Myocyte (in vitro differentiated cells): ENCODE measurements at places on chromosomes 1 and 21. TPM values are rescaled to one million over a fixed set of nuclear protein-coding genes. Genes with fewer than 3 reads are reported as not detected.

Gene ADAM30
- not detected in 2 replicates for total RNA-seq

DNA sequence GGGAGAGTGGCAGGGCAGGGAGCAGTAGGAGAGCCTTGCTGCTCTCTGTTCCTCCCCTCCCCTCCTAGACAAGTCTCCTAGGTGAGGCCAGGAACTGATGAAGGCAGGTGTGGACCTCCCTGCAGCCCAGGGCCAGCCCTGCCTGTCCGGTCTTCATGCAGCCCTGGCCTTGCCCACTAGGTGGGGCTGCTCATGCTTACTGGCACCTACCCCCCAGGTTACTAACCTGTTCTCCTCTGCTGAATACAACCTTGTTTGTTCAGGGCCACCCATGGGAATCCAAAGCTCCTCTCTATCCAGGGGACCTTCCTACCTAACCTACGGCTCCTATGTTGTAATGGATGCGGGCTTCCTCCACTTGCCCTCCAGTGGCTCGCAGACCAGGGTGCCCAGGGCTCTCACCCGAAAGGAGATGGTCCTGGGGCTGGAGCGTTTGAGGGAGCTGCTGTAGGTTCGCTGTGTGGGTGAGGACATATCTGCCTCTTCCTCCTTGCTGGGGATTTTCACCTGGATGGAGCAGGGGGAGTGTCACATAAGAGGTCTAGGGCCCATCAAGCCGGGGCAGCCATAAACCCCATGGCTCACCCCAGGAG is 7.9 kb upstream of the TNNT2 start:
- peak; percentile 59 for DNase-seq

Gene ELAPOR1
- 0.21 and 0.80 TPM in 2 replicates for total RNA-seq

DNA sequence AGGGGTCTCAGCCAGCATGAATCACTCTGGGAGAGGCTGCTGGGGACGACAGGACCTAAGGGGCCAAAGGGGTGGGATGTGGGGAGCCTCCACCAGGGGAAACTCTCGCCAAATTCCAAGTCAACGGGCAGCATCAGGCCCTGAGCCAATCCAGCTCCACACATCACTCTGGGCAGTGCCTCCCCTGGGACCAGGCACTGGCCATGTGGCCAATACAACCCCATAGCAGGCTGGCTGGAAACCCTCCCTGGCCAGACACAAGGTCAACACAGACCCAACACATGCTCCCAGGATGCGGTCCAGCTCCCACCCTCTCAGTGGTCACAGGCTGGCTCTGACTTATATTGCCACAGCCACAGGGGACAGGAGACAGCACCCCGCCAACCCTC is 60.0 kb downstream of the MEGF6 start:
- no peak for DNase-seq

Gene ADARB1
- 13.8 and 15.9 TPM in 2 replicates for total RNA-seq

GRCh38 chr1:42966688-42967612 is 8.3 kb upstream of the SLC2A1 start:
- peak; percentile 95 for DNase-seq

- peak; percentile 17 for DNase-seq
Measured at GRCh38 chr1:15958793-15959192, 17.1 kb downstream of the ZBTB17 start.

Gene ATP1A4
- 0.10 and 0.19 TPM in 2 replicates for total RNA-seq

Gene CATSPERE
- 0.47 and 0.72 TPM in 2 replicates for total RNA-seq

GRCh38 chr1:55958498-55958897 is 620.9 kb downstream of the PLPP3 start:
- DNase-seq, result peak; percentile 93

GRCh38 chr1:45762291-45762690 is 11.8 kb upstream of the IPP start:
- no peak for DNase-seq
